ENCODE measurements at places on chromosomes 2 and 18.
A peak's percentile ranks its signal among the peaks of the same experiment; 100 is the strongest.

DNA sequence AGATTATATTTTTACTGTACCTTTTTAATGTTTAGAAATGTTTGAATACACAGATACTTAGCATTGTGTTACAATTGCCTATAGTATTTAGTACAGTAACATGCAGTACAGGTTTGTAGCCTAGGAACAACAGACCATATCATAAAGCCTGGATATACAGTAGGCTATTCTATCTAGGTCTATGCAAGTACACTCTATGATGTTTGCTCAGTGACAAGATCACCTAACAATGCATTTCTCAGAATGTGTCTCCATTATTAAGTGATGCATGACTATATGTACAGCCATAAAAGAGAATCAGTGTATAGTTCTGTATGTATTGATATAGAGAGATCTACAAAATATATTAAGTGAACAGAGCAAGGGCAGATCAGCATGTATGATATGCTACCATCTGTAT is 616.4 kb downstream of the XIRP2 start:
- DNase-seq, result peak; percentile 91

DNA sequence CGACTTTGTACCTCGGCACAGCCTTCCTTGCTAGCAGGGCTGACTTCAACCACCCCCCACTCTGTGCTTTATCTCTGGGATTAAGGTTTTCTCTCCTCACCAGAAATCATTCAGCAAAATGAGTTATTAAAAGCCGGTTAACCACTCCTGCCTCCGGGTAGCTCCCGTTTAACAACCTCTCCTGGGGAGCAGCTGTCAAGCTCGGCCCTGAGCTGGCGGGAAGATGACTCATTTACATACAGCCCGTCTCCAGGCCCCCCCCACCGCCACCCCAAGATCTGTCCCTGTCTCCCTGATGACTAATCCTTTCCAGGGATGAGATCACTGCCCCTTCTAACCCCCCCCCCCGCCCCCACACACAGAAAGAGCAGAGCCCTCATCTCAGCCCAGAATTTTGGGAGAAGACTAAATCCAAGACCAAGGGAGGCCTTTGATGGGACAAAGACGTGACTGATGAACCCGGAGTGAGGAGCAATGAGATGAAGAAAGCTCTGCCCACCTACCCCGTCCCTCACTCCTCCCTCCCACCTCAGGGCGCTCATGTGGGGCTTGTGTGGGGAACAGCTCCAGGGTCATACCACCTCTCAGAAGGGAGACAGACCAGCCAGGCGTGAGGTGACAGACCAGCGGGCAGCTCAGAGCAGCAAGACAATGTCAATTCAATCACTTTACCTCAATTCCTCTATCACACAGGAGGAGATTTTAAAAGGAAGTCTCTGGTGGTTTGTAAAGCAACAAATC is 131.4 kb downstream of the MSH2 start:
- peak; percentile 40 for DNase-seq

- DNase-seq, result peak; percentile 89
These were observed 72.3 kb downstream of the IL1R2 start for GRCh38 chr2:102063941-102064678.

DNA sequence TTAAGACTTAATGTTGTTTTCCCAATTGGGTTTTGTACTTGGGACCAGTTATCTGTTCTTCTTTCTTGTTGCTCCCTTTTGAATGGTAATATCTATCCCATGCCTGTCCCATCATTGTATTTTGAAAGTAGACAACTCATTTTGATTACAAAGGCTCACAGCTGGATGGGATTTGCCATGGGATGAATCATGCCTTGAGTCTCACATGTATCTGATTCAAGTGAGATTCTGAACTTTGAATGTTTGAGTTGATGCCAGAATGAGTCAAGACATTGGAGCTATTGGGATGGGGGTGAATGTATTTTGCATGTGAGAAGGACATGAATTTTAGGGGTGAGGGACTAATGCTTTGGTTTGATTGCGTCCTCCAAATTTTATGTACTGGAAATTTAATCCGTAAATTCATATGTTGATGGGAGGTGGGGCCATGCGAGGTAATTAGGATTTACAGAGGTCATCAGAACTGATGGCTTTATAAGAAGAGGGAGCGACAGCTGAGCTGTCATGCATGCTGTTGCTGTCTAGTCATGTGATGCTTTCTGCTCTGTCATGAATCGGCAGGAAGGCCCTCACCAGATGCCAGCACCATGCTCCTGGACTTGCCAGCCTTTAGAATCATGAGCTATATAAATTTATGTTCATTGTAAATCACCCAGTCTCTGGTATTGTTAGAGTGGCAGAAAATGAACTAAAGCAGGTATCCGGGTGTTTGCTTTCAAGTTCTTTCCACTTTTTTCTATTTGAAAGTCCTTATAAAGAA is 741.3 kb upstream of the RAB6C start:
- no peak for DNase-seq

- peak; percentile 71 for DNase-seq
These were observed 1.2 kb downstream of the REV1 start for GRCh38 chr2:99488539-99489062.

- no peak for DNase-seq
These were observed 208.4 kb downstream of the TNS1 start for GRCh38 chr2:217794133-217794986.

DNA sequence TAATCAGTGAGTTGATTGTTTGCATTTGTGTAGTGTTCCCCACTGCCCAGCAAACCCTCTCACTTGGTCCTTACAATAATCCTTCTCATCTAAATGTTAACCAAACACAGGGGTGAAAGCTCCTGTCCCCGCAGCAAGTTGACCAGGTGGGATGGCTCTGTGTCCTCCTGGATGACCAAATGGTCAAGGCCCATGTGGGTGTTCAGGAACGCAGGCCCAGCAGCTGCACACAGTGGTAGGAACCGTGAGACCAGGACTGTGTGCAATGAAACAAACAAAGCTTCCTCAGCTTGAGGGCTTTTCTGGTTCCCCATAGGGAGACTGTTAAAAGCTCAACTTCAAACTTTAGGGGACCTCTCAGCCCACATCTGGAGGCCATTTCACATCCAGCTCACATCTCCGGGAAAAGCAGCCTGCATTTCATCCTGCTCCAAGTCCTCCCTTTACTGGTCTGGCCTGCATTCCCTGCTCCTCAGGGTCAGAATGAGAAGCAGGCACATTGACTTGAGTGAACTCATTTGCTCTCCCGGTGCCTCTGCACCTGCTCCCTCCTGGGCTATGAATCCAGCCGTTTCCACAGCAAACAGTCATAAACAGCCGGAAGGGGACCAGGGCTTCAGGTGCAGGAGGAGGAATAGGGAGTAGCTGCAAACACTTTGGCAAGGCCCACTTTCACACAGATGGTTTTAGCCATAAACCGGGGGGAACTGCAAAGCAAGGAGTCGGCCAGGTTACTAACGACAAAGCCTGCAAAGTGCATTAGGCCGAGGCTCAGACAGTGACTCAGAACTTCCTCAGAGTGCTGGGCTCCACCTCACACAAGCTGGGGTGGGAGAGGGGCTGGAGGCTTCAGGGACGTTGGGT is 144.7 kb downstream of the CAPN13 start:
- DNase-seq, result peak; percentile 93

GRCh38 chr2:43462866-43463641 is 132.8 kb downstream of the THADA start:
- DNase-seq, result peak; percentile 86

DNA sequence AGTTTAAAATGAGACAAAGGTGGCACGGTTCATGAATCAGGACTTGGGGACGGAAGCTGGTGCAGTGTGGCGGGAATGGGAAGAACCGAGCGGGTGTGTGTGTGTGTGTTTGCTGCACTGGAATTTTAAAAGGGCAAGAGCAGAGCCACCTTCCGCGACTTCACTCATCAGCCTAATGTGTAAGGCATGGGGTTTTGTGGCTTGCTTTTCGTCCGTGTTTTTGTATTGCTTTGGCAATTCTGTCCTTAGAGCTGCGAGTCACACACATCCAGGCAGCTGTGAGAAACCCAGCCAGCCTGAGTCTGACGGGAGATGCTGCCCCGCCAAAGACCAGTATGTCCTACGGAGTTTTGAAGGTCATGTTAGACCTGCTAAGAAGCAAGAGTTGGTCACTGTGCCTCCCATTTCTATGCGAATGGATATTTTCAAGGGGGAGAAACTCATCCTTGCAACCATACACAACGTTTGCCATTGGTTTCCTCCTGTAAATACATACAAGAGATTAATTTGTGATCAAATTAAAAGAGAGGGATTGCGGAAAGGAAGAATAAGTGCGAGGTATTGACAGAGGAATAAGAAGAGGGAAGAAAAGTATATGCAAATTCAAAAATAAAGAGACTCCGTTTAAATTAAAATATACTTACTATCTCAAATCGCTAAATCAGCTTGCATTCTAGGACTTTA is 665 bp upstream of the CACNB4 start:
- DNase-seq, result peak; percentile 14

- peak; percentile 0 for DNase-seq
These were observed 168.4 kb downstream of the RND3 start for GRCh38 chr2:150319085-150319484.

- DNase-seq, result no peak
These were observed 110.8 kb upstream of the ARL4C start for GRCh38 chr2:234607691-234608090.

DNA sequence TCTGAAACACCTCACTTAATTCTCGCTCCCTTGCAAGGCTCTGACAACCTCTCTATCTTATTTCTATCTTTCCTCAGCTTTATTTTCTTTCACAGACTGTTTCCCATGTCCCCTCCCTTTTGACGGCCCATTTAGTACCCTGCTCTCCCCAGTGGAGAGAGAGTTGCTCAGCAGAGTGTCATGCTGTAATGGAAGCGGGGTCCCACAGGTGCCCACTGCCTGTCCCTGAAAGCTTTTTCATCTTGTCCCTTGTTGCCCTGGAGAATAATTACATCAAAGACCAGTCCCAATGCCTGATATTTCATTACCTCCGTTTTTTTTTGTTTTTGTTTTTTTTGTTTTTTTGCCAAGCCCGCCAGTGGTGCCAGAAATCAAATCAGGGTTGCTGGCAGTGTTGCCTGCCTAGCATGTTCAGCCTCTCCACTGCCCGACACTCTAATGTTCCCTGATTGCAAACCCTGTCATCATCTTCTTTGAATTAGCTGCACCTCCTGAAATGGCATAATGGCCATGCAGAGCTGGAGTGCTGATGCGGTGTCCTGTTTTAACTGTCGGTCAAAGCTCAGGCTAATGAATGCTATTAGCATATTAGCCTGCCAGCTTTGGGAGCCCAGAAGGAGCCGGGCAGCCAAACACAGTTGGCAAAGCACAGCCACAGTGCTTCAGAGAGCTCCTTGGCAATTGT is 71.2 kb upstream of the CAVIN2 start:
- no peak for DNase-seq
